NCI-H1105 treated with DMSO at 0.1 percent for 48 hours (cell line): ENCODE measurements at places on chromosomes 7 and 10.

GRCh38 chr10:16948361-16948760, 131.1 kb upstream of the RSU1 start:
- no peak for DNase-seq

- no peak for DNase-seq
Measured at GRCh38 chr10:35083242-35083641, 6.9 kb downstream of the CUL2 start.

GRCh38 chr7:100247152-100247757, 27.5 kb downstream of the PVRIG start:
- DNase-seq: peak; percentile 70

- no peak for DNase-seq
Measured at GRCh38 chr10:127563718-127564553, 14.8 kb downstream of the NPS start.

GRCh38 chr10:94125856-94126255, 132.1 kb downstream of the PLCE1 start:
- DNase-seq: no peak

DNA sequence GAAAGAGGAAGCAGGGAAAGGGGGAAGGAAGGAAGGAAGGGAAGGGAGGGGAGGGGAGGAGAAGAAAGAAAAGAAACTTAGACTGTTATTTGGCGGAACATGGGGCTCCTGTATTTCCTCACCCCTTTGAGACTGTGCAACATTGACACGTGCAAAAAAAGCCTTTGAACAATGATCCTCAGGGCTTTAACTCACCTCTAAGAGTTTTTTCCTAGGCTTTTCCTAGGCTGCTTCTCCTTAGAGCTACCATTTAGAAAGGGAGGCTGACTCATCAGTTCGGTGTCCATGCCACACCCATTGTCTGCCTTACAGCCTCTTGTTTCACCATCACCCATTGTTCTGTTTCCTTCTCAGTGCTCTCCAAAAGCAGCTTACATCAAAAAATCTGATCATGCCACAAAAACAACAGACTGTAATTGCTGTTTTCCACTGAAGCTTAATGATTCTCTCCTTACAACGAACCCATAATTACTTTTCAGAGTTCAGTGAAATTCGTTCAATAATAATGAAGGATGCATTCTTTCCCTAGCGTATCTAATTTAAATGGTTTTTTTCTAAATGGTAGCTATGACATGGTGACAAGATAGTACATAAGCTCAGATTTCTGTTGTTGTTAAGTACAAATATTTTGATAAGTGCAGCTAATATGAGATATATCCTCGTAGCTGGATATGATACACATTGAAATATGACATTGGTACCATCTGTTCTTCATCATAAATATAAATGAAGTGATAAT, 90.8 kb downstream of the PRLHR start:
- no peak for DNase-seq
